ENCODE measurements at places on chromosomes 7 and 10. TPM values are rescaled to one million over a fixed set of nuclear protein-coding genes. Genes with fewer than 3 reads are reported as not detected.

Gene MMP21
- 0.20 TPM for total RNA-seq

Gene CD36
- 589 TPM for total RNA-seq

Gene ZP3
- total RNA-seq, result 0.79 TPM

Gene PNLIPRP2
- not detected for total RNA-seq

Gene TFPI2
- total RNA-seq, result 0.89 TPM

Gene BLOC1S2
- total RNA-seq, result 32.4 TPM

Gene GPRIN2
- 2.8 TPM for total RNA-seq

Gene MKI67
- 15.4 TPM for total RNA-seq

Gene AS3MT
- total RNA-seq, result 8.9 TPM

Gene ODAD2
- total RNA-seq, result 0.69 TPM

Gene STK32C
- 3.4 TPM for total RNA-seq

Gene MYL7
- 2.0 TPM for total RNA-seq

Gene ANXA8L1
- total RNA-seq, result 51.0 TPM

Gene SLC29A4
- 4.9 TPM for total RNA-seq
